ENCODE measurements at places on chromosomes 16 and 17.

- peak; percentile 80 for DNase-seq
These were observed 6.9 kb upstream of the ELAC2 start for GRCh38 chr17:13024526-13025257.

DNA sequence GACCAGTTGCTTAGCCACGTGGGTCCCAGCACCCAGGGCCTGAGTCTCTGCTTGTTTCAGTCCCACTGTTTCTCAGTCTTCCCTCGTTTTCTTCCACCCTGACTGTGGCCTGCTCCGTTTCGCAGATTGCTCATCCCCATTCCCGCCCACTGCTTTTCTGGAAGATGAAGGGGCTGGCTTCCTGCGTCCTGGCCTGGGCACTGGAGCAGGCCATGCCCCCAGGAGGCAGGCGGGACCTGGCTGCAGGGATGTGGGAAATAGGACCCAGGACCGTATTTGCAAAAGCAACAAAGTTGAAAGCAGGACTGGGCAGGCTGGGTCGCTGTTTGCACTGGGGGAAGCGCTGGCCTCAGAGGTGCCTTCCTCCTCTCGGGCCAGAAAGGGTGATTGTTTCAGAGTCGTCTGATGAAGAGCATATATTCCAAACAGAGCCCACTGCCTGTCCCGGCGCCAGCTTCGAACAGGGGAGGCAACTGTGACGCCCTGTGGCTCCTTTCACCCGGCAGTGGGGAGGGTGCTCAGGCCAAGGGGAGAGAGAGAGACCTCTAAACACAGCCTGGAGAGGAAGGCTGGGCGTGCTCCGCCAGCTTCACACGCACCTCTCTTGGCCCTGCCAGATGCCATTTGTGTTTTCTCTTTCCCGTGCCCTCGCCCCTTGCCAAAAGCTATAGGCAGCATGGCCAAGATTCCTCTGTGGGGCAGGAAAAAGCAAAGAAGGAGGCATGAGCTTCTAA, 108.6 kb downstream of the CMIP start:
- DNase-seq, result no peak

DNA sequence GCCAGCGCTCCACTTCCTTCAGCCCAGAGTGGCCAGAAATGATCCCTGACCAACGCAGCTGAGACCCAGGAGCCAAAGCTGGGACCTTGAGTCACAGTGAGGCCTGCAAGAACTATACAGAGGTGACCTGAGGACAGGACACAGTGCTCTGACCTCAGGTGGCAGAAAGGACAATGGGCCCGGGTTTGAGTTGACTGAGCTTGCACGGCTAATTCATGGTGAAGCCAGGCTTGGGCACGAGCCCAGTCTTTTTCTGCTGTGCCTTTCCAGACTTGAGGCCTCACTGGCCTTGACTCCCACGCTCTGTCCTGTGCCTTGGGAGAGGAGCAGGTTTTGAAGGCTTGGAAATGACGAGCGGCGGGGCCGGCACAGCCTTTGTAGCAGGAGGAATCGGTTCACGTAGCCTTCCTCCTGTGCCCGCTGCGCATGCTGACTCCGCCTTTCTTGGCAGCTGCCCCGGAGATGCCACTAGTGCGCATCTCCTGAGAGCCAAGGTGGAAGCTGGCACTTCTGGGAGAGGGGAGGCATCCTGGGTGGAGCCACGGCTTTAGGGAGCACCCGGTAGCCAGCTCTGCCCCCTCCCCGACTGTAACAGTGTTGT, 34.9 kb downstream of the NDEL1 start:
- DNase-seq, result no peak

DNA sequence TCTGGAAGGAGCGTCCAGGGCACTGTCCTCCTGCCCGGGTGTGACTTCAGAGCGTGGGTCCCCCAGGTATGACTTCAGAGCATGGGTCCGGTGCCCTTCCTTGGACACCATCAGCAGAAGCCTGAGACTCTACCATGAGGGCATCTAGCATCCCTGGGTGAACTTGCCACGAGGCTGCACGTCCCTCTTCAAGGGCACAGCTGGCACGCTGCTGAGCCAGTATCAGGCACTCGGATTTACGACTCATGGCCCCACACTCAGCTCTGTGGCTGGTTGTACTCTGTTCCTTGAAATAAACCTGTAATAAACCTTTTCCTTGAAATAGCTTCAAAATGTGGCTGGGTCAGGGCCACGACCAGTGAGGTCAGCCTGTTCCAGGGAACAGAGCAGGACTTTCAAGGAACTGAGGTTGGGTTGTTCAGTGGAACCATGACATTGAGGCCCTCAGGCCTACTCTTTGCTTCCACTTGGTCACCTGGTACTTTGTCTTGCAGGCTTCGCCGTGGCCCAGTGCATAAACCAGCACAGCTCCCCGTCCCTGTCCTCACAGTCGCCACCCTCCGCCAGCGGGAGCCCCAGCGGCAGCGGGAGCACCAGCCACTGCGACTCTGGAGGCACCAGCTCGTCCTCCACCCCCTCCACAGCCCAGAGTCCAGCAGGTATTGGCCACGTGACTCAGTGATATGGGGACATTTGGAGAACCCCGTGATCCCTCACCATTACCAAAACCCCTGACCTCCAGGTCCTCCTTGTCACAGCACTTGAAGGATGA, 89.9 kb downstream of the SOCS1 start:
- DNase-seq, result no peak

DNA sequence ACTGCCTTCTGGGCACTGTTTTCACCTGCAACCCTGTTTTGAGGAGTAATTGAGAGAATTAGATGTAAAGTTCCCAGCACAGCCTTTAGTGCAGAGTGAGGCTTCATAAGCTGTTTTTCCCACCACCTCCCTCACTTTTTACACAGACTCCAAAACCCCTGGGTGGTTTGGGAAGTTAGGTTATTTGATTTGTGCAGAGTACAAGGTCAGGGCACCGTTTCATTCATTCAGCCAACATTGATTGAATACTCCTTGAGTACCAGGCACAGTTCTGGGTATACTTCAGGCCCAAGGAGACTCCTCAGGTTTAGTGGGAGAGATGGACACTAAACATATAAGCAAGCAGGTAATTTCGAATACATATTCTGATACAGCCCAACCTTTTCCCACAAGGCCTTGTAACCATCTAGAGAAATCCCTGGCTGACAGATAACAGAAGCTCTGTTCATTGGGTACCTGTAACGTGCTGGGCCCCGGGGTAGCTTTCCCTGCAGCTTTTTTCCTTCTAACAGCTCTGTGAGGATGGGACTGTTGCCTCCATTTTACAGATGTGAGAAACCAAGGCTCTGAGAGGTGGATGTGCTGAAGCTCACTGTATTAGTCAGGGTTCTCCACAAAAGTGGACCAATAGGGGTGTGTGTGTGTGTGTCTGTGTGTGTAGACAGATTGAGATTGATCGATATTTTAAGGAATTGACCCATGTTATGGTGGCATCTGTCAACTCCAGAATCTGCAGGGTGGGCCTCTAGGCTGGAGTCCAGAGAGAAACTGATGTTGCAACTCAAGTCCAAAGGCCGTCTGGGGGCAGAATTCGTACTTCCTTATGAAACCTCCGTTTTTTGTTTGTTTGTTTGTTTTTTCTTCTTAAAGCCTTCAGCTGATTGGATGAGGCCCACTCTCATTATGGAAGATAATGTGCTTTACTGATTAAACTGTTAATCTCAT, 234.7 kb downstream of the SNX29 start:
- DNase-seq, result no peak

Measured in KBM-7 (cell line).